Activated CD8-positive, alpha-beta memory T cell treated with anti-CD3 and anti-CD28 coated beads for 4 hours (primary cell): ENCODE measurements at places on chromosomes 2 and 18.

DNA sequence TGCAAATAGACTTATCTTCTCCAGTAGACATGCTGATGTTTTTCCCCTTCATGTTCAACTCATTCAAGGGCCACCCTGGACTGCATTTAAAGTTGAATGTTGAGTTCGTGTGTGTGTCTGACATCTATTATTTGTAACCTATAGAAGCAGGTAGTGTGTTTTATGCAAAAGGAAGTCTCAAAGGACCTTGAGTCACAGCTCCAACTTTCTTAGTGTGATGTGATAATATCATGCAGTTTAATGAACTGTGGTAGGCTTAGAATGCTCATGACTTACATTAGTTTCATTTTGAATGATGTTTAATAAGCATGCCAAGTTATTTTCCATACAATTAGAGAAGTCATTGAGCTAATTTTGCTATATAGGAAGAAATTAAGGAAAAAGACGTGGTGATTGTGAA lies 67.9 kb downstream of the CERS6 start:
- DNase-seq = no peak

GRCh38 chr18:46332286-46332801 lies 228.2 kb downstream of the HAUS1 start:
- no peak for DNase-seq

GRCh38 chr2:43001055-43001378 lies 208.6 kb upstream of the HAAO start:
- DNase-seq = no peak

DNA sequence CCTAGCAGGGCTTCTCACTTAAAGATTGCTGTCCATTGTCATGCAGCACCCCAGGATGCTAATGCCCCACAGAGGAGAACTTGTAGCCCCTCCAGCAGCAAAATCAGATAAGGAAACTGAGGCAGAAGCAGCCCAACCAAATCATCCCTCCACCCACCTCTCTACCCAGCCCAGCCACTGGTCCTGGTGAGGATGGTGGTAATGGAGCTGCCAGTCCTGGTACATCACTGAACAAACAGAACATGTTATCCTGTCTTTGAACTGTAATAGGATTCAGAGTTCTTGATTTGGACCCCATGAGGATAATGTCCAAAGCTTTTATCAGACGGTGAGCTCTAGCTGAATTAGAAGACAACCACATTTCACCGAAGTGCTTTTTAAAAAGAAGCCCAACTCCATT lies 113.2 kb downstream of the MRO start:
- no peak for DNase-seq

DNA sequence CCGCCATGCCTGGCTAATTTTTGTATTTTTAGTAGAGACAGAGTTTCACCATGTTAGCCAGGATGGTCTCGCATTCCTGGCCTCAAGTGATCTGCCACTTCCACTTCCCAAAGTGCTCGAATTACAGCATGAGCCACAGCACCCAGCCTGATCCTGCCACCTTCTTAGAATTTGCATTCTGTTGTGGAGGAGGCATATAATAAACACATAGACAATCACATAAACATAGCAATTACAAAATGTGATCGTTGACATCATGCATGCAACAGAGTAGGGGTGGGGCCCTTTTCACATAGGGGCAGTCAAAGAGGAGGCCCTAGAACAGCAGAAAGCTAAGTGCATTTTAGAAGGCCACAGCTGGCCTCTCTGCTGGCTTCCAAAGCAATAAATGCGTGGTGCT lies 39.9 kb upstream of the TSPYL6 start:
- DNase-seq = no peak

GRCh38 chr2:108377815-108378630 lies at the start of gene SULT1C4:
Gene SULT1C4, plus strand, starts transcription at chr2:108377954. Its CDS starts 384 bp downstream, at chr2:108378338.
- DNase-seq = no peak

- no peak for DNase-seq
Observed at GRCh38 chr2:229098801-229099200, 172.3 kb downstream of the PID1 start.

DNA sequence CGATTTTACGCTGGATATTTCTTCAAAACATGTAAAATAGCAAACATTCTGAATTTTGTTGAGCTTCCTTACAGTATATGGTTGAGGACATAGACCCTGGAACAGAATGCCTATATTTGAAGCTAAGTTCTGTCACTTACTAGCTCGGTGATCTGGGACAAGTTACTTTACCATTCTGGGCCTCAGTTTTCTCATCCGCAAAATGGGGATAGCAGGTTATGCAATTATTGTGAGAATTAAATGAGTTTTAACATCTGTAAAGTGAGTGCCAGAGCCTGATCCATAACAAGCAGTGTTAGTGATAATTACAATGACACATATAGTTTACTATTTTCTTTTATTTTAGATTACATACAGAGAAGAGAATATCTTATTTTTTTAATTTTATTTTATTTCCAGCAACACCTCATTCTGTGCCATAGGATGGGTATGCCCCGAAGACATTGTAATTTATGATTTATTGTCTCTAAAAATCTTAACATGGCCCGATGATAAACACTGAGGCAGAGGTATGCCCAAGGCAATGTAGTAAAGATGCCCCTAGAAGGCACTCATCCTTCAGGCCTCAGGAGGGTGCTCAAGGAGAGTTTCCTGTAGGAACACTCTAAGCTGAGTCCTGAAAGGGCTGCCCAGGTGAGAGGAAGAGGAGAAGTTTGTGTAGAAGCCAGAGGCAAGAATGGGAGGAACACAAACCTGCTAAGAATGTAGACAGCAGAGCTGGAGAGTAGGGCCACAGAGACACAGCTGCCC lies 250.9 kb downstream of the BCL11A start:
- no peak for DNase-seq

- DNase-seq = no peak
Observed at GRCh38 chr2:99275882-99276281, 20.4 kb upstream of the LYG2 start.

DNA sequence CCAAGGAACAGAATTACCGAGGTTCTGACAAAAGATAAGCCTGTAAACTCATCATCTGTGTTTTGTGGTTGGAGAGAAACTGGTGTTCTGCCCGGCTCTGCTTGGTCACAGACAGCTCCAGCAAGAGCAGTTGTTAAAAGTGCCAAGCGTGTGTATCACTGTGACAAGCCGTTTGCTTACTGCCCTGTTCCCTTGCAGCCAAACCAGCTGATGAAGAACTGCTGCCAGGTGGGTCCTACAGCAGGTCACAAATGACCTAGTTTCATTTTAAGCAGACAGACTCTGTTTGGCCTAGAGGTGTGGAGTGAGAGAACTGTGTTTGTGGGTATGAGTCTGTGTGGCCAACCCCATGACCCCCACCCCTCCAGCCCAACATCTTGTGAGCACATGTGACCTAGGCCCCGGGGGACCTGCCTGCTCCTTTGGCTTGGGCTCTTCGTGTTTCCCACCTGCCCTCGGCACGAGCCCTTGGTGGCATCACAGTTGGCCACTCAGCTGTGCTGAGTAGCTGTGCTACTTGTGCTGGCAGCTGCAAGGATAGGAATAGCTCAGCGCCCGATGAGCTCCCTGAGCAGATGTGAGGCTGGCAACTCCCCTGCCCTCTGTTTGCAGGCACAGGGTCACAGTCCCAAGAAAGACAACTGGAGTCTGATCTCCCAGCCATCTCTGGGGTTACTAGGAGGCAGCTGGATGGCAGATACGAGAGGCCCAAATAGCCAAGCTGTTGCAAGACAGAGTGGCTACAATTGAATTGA lies 9.7 kb downstream of the OXER1 start:
- DNase-seq = no peak

- no peak for DNase-seq
Observed at GRCh38 chr18:25141399-25141798, 210.6 kb downstream of the ZNF521 start.

- no peak for DNase-seq
Observed at GRCh38 chr2:209316141-209316540, 107.7 kb upstream of the MAP2 start.

DNA sequence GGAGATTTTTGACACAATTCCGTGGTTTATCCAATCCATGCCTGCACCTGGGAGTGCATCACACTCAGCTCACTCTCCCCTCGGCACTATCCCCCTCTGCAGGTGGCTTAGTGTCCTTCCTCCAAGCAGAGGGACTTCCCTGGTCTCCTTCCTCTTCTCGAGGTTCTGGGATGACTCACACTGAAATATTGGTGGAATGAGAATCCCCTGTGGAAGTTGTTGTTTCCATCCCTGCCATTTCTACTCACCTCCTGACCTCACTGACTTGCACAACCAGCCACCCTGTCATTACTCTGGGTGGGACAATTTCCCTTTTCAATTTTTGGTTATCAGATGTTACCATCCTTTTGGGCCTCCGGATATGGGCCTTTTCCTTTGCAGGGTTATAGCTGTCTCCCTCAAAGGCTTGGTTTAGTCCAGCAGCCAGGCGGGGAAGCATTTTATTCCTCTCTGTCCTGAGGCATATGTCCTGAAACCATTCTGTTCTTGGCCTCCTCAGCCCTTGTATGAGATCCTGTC lies 59.9 kb downstream of the PTPRM start:
- DNase-seq = no peak

DNA sequence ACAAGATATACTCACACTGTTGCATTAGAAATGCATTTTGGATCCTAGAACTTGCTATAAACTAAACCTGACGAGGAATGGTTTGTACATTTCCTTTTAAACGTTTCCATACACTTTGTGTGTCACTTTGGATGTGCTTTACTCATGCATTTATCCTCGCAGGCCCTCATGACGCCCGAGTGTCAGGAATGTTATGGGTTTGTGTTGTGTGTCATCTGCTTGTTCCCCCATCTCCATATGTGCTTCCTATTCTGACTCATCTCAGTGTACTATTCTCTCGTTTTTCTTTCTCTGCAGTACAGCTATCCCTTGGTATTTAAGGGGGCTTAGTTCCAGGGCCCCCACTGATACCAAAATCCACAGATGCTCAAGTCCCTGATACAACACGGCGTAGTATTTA lies 121.5 kb upstream of the RASGRP3 start:
- no peak for DNase-seq

DNA sequence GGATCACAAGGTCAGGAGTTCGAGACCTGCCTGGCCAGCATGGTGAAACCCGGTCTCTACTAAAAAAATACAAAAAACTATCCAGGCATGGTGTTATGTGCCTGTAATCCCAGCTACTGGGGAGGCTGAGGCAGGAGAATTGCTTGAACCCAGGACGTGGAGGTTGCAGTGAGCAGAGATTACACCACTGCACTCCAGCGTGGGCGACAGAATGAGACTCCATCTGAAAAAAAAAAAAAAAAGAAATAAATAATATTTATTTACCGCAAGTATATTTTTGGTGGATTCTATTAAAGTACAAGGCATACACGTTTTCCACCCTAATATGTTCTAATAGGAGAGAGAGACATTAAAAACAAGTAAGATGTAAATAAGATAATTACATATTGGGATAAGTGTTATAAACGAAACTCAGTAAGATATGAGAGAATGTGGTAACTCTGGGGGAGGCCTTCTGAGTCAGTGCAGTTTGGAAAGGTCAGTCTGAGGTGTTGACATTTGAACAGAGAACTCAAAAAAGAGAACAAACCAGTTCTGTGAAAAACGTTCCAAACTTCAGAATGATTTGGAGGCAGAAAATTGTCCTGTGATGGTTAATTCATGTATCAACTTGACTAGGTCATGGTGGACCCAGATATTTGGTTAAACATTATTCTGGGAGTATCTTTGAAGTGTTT lies 8.8 kb upstream of the POLI start:
- DNase-seq = no peak

DNA sequence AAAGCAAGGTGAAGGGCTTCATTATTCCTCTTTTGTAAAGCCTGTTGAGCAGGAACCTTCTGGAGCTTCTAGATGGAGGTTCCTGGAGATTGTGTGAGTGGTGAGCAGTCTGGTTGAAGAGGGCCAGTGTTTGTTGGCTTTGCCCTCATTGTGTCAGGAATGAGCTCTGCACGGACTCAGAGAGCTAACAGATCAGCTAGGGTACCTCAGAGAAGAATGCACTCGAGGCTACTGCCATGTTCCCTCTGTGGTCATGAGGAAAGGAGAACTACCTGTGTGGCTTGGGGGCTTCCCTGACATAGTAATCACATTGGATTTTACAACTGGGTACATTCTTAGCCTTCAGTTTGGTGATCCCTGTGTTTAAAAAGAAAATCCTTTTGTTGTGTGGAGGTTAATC lies 46.6 kb downstream of the SPTBN1 start:
- DNase-seq = no peak

- DNase-seq = no peak
Observed at GRCh38 chr2:19235308-19235707, 123.1 kb downstream of the OSR1 start.

- no peak for DNase-seq
Observed at GRCh38 chr2:191891656-191892055, 44.8 kb upstream of the CAVIN2 start.

DNA sequence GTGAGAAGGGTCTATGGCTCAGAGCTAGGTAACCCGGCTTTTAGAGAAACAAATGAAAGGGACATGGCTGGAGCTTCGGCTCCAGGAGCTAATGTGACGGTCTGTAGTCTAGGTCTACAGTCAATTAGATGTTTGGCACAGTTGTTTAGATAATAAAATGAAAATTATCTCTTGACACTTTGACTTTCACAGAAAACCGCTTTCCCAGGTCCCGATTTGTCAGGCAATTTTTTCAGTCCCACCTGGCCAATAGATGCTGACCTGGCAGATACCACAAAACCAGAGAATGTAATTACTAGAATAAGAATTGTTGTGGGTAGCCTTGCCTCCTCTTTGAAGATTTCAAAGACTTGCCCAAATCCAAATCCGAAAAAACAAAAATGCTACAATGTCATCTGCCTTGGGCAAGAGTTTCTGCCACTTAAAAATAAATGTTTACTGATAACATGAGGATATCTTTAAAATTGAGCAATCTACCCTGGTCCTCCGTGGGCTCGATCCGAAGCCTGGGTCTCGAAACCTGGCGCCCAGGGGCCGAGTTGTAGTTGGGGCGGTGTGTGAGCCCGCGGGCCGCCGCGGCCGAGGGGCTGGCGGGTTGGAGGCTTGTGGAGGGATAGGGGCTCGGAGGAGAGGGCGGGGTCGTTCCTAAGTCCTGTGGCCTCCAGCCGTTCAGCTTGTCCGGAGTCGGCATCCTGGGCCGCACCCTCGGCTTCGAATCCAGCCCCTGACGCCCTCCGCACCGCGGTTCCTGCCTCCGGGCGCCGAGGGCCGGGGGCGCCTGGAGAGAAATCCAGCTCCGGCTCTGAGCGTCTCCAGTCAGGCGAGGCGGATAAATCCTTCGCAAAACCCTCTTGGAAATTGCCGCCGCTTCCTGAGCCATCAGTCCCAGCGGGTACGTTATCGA lies 2.3 kb downstream of the EMX1 start:
- no peak for DNase-seq

- DNase-seq = no peak
Observed at GRCh38 chr2:85527787-85528186, 11.2 kb upstream of the MAT2A start.

- no peak for DNase-seq
Observed at GRCh38 chr2:233643128-233643527, 6.9 kb downstream of the UGT1A10 start.

GRCh38 chr2:33645861-33646260 lies 46.8 kb upstream of the FAM98A start:
- no peak for DNase-seq

GRCh38 chr2:762646-763045 lies 85.4 kb upstream of the TMEM18 start:
- DNase-seq = no peak

DNA sequence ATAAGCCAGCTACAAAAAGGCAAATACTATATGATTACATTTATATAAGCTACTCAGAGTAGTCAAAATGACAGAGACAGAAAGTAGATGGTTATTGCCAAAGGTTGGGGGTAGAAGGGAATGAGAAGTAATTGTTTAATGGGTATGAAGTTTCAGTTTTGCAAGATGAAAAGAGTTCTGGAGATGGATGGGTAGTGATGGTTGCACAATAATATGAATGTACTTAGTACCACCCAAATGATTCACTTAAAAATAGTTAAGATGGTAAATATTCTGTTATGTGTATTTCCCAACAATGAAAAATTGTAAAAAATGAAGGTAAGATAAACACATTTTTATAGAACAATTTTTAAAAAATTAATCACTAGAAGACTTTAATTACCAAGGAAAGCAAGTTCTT lies 448.4 kb downstream of the ADCYAP1 start:
- DNase-seq = no peak
